ENCODE measurements at places on chromosomes 4 and X.

- DNase-seq = no peak
Observed at GRCh38 chr4:23547096-23547495, 342.8 kb downstream of the PPARGC1A start.

DNA sequence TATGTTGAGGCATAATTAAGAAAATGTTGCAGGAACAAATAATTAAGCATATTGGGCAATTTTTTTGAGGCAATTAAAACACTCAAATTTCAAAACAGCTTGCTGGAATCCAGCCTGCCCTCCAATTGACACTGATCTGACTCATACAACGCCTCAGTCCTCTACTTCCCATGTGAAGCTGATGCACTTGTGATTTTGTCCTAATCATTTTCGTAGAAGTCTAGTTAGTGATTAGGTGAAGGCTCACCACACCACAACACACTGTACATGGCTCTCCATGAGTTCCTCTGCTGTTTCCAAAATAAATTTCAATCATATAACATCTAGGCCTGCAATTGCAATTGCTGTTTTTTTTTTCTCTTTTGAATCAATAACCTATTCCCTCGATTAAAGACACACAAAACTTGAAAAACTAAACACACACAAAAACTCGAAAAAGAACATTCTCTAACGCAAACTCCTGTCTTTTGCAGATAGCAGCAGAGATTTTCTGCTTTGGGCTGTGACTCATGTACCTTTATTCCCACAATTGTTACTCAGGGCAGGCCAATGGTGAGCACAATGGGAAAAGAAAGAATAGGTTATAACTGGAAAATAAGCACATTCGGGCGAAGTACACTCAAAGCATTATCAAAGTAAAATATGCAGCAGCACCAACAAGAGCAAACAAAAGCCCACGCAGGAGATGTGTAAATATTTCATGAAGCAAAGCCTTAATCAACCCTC lies 1.7 kb downstream of the GPRIN3 start:
- no peak for DNase-seq

GRCh38 chr4:76752861-76753501 lies 145.0 kb downstream of the SOWAHB start:
- DNase-seq = no peak

DNA sequence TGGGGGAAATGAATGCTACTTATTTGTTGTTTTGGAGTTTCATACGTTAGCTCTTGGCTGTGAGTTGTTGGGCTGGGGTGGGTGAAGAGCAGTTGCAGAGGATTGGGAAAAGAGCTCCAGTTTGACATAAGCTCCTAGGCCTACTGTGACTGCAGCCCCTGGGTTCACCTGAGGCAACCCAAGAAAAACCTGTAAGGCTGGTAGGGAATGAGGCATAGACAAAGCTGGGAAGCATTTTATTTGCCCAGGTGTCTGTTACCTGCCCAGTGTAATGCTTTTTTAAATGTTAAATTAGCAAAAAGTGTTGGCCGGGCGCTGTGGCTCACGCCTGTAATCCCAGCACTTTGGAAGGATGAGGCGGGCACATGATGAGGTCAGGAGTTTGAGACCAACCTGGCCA lies 160.0 kb downstream of the FHIP1A start:
- no peak for DNase-seq

GRCh38 chrX:142251680-142252079 lies 46.6 kb upstream of the MAGEC2 start:
- DNase-seq = no peak

DNA sequence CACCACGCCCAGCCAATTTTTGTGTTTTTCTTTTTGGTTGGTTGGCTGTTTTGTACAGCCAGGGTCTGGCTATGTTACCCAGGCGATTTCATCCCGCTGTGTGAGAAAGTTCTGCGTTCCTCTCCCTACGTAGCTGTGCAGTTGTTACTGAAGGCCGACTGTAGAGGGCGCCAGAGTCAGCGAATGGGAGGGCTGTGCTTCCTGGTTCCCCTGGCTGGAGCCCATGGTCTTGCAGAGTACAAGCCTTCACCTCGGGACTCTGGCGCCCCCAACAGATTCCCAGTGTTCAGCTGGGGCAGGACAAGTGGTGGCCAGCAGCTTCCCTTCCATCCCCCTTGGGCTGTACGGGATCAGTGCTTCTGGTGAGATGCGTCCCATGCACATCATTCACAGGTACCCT lies 5.6 kb upstream of the CT45A1 start:
- peak; percentile 26 for DNase-seq

- no peak for DNase-seq
Observed at GRCh38 chr4:125762537-125762936, 447.8 kb downstream of the FAT4 start.

GRCh38 chr4:6331018-6331417 lies 61.4 kb downstream of the WFS1 start:
- DNase-seq = no peak

GRCh38 chr4:176271749-176272148 lies 2.7 kb upstream of the ASB5 start:
- no peak for DNase-seq

DNA sequence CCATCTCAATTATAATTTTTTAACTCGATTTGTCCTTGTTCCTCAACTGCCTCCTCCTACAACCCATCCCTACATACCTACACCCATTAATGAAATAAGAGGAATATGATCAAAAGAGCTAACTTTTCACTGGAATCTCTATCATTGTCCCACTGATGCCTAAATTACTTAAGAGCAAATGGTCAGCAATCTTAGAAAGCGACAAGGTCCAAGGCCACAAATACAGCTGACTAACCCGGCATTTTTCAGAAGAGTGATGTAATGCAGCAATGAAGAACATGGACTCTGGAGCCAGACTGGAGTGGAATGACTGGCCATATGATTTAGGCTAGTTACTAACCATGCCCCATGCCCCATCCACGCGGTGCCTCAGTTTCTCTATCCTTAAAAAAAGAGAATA lies 56.2 kb downstream of the PPA2 start:
- no peak for DNase-seq

GRCh38 chrX:148562846-148563245 lies 62.4 kb downstream of the AFF2 start:
- no peak for DNase-seq

- no peak for DNase-seq
Observed at GRCh38 chr4:160825644-160826338, 1338.0 kb downstream of the FSTL5 start.

DNA sequence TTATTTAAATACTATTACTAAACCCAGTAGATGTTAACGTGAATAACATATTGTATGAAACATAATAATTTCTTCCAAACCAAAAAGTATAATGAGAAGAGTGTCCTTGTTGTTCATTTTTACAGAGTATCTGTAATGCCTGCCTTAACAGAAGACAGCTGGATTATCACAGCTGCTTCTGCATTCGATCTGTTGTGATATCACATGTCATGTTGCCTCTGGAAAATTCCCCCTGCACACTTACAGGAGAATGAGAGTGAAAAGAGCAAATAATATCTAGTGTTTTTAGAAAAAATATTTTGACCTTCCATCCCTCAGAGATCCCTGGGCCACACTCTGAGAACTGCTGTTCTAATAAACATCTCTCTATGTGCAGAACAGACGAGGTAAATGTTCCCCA lies 240.1 kb upstream of the NOCT start:
- no peak for DNase-seq

DNA sequence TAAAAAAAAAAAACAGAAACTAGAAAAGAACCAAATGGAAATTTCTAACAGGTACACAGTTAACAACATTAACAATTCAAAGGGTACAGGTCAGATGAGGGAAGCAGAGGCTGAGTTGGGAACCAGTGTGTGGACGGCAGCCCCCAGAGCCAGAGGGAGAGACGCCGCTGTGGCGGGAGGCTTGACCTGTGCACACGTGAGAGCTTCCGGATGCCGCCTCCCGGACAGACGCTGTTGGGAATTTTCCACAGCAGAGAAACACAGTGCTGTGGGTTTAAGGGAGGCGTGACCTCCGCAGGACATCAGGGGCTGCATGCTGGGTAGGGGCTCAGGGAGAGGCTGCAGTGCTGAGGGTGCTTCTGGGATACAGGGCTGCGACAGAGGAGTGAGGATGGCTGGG lies 22.2 kb downstream of the TACC3 start:
- no peak for DNase-seq

DNA sequence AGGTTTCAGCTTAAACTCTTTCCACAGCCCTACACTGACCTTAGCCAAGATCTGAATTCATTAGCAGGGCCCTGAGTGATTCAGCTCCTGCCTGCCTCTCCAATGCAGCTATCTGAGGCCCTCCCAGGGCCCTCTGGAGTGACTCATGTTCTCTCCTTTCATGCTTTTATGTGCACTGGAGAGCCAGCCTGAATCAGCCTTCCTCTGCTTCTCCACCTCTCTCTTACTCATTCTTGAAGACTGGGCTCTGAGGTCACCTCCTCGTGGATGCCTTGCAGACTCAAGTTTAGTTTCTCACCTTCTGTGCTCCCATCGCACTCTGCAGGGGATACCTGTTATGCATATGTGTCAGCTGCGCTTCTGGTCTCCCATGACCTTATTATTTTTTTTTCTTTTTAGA lies 3.1 kb upstream of the OCIAD2 start:
- DNase-seq = no peak
